Adrenal gland (tissue), 19 donors: ENCODE measurements at places on chromosomes 4 and X. TPM values are rescaled to one million over a fixed set of nuclear protein-coding genes. Genes with fewer than 3 reads are reported as not detected.

The PRAF2 gene
- 85.5 TPM for polyA plus RNA-seq

DNA sequence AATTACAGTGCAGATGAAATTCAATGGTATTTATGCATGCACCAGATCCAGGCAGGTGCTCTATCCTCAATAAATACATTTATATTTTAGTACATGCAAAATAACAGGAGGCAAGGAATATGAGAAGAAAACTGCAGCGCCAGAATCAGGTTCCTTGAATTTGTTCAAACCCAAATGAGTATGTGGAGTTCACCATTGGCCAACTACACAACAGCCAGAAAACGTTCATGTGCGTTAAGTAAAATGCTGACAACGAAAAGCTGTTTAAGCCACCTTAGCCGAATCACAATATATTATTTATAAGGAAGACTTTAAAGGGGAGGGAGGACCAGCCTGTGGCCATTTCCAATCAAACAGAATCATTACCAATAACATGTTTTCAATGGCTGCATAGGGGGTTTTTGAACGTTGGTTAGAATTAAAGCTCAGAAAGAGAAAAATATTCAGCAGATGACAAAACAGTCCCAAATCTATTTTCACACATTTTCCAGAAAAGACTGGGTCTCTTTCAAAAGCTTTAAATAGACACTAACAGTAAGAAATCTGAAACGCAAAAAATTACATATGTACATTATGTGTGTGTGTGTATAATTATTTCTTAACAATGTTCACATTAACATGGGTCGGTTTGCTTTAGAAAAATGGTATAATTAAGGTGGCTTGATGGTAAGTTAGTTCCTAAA is 171.9 kb downstream of the LDB2 start:
- no peak for DNase-seq

DNA sequence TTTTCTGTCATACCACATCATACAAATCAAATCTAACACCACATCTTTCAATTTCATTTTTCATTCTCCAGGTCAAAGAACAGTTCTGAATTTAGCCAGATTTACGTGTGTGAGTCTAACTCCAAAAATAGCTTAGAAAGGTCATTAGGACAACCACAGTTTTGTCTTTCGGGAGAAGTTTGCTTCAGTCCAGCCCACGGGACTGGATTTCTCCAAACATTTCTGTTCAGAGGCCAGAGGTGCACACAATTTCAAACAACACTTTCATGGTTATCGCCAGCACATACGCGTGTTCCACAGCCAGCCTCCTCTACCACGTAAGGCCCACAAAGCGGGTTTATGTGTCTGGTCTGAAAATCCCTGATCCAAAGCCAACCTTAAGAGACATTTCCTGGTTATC is 65.9 kb downstream of the VEGFC start:
- peak; percentile 15 for DNase-seq

DNA sequence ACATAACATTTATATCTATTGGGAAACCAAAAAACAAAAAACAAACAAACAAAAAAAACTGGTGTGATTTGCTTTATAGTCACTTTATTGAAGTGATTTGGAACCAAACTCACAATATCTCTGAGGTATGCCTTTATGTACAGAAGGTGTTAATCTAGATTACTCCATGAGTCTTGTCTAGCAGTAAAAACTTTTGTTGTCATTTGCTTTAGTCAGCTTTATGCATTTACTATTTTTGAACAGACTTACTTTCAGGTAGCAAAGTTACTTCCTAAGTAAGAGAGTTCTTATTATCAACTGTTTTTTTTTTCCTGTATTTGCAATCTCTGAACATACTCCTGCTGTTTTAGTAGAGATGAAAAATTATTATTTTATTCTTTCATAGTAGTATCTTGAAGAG is 39.5 kb downstream of the RAP1GDS1 start:
- DNase-seq: no peak

GRCh38 chrX:1821846-1822245 is 207.0 kb downstream of the ASMT start:
- no peak for DNase-seq

DNA sequence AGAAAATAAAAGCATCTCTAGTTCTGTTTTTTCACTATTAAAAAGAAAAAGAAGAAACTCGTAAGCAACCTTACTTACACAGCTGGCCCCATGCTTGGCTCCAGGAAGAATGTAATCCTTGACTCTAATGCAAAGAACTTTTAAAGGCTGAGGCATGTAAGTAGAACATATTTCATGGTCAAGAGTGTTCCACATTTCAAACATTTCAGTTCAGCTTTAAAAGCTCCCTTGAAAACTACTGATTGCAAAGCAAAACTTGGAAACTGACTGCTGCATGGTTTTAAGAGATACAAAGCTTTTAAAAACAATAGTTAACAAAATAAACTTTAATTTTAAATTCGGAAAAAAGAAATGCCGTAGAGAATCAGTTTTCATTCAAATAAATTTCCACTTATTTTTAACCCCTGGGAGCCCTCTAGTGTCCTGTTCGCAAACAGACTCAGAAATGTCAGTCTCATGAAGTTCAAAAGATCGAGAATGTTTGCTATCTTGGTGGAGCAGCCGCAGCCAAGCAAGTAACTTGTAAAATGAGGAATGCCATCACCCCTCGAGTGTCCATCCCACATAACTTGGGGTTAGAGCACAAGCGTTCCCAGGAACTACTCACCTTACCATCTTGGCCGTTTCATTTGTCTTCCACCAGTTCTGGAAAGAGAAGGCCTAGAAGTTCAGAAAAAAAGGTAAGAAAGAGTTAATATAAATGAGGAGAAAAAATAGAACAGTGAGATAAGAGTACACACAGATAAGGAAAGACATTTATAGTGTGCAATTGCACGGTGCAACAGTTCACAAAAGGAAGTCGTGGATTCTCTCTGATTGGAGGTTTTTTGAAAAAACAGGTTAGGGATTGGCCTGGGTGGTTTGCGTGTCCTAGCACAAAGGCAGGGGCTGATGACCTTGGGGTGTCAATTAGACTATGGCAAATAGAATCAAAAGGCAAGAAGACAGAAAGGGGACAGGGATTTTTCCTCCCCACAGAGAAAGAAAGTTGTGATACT is at the start of gene GASK1B:
GASK1B (minus strand) TSS at position 765 of the 998 bp plus-strand sequence. CDS start 1,650 bp downstream, outside the sequence.
- peak; percentile 81 for DNase-seq
